Natural killer cell (primary cell): ENCODE measurements at places on chromosomes 6 and 20. TPM values are rescaled to one million over a fixed set of nuclear protein-coding genes. Genes with fewer than 3 reads are reported as not detected.

DNA sequence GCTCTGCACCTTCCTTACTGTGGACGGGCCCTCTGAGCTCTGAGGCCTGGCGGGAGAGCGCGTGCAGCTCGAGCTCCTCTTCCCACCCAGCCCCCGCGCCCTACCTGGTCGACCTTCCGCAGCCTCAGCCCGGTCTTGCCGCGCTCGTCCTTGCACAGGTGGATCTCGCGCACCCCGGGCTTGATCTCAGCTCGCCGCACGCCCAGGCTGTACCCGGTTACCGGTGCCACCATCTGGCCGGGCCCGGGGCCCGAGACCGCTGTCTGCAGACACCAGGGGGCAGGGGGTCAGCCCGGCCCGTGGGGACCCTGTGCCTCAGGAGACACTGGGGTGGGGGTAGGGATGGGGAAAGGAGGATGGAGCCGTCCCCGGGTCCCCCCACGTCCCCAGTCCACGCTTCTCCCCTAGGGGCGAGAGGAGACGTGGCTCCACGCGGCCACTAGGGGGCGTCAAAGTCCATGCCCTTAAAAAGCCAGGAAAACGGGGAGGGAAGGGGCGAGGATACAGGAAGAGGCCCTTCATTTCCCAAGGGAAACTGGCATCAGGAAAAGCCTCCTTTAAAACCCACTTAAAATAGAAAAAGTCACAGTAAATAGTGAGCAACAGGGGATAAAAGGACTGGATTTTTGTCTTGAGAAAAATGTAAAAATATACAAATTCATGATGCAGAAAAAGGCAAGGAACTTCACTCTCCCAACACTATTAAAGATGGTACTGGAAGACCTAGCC lies 15.5 kb downstream of the SDCBP2 start:
- no peaks in the 10 kb centered on the region for H3K27me3 ChIP-seq
- DNase-seq = peak; percentile 58
- no peaks in the 10 kb centered on the region for H3K36me3 ChIP-seq
- H3K4me1 ChIP-seq = peaks cover 6% of the 10 kb centered on the region
- H3K4me3 ChIP-seq = no peak overlapping the region

DNA sequence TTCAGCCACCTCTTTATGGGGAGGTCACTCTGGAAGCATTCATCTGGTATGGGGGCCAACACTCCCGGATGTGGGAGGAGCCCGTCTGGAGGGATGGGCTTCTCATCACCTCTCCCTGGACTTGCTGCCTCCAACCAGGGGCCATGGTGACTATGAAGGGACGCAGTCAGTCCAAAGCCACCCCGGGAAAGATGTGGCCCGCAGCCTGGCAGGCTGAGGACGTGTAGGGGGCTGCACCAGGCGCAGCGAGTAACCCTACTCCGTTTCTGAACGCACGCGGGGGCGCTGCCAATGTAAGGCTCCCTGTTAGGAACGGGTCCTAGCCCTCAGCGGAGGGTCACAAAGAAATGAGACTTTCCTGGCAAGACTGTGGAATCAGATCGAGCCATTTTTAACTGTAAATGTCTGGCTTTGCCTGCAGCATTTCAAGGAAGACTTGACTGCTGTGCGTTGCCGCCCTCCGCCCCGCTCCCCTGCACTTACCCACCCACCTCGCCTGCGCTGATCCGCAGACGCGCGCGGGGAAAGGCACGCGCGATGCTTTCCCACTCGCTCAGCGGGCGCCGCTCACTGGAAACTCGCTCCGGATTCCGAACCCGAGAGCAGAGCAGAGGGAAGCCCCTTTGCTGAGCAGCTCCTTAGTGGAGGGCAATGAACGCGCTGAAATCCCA lies 55.1 kb downstream of the IL20RA start:
- no peaks in the 10 kb centered on the region for H3K36me3 ChIP-seq
- peaks cover 7% of the 10 kb centered on the region for H3K4me1 ChIP-seq
- no peak for DNase-seq
- peaks cover 31% of the 10 kb centered on the region for H3K27me3 ChIP-seq
- H3K4me3 ChIP-seq = no peak overlapping the region

GRCh38 chr6:166306378-166307081 lies 1.7 kb downstream of the PRR18 start:
- no peak overlapping the region for H3K27ac ChIP-seq
- H3K4me3 ChIP-seq = no peak overlapping the region
- H3K36me3 ChIP-seq = no peaks in the 10 kb centered on the region
- DNase-seq = no peak

DNA sequence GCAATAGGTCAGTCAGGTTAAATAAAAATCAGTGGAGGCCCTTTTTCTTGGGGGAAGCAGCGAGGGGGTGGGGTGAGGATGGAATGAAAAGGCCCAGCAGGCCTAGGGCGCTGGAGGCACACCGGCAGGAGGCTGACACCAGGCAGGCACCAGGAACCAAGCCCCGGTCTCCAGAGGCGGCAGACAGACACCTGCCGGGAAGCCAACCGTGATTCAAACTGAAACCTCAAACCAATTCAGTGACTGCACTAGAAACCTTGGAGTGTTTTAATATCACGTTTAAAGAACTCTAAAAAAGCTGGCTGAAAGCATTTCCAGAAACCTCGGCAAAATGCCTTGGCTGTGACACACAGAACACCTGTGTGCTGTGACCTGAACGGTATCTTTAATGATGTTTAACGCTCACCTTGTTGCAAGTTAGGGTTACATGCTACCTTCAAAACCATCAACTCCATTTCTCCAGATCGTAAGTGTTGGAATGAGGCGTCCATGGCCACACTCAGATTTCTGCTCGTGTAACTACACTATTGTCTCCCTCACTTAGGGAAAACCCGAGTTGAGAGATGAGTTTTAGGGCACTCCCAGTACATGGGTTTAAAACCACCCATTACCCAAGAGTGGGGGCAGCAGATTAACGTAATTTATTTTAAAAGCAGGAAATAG lies 27.2 kb downstream of the DIDO1 start:
- peaks cover 13% of the 10 kb centered on the region for H3K4me1 ChIP-seq
- DNase-seq = peak; percentile 40
- H3K36me3 ChIP-seq = peaks cover 44% of the 10 kb centered on the region
- no peaks in the 10 kb centered on the region for H3K27me3 ChIP-seq

DNA sequence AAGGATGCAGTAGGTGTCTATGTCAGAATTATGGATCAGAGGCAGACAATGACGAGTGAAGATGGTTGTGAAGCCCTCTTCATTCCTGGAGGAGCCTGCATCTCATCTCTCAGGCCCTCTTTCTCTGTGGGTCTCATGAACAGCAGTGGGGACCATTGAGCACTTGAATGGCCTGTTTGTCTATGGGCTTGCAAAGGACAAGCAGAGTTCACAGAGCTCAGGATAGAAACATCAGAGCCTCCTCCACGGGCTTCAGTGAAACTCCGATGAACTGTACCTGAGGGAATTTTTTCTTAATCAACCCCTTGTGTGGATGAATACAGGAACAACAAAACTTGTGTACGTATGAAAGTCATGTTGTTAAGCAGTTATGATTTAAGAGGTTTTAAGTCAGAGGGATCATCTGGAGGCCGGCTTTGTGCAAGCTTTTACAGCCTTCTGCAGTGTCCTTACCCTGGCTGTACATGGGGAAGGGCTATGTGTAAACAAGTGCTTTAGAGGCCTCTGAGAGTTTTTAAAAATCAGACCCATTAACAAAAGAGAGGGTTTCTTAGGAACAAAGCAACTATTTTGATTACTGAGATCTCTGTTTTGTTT lies 29.7 kb upstream of the PI16 start:
- no peak overlapping the region for H3K27ac ChIP-seq
- H3K27me3 ChIP-seq = no peaks in the 10 kb centered on the region
- H3K4me1 ChIP-seq = no peaks in the 10 kb centered on the region

- peaks cover 7% of the 10 kb centered on the region for H3K4me1 ChIP-seq
- no peaks in the 10 kb centered on the region for H3K27me3 ChIP-seq
- DNase-seq = no peak
- H3K27ac ChIP-seq = no peak overlapping the region
- H3K4me3 ChIP-seq = no peak overlapping the region
Observed at GRCh38 chr6:150491131-150491810, 108.4 kb upstream of the PLEKHG1 start.

TMC2 gene
- total RNA-seq = not detected
